Foreskin keratinocyte (primary cell): ENCODE measurements at places on chromosomes 5 and 9. TPM values are rescaled to one million over a fixed set of nuclear protein-coding genes. Genes with fewer than 3 reads are reported as not detected.

The ADRB2 gene
- 20.4 and 36.9 TPM in 2 replicates for total RNA-seq

The PAXX gene
- 48.4 and 52.7 TPM in 2 replicates for total RNA-seq

The ARSK gene
- 6.9 and 8.8 TPM in 2 replicates for total RNA-seq

The GLRA1 gene
- total RNA-seq, result not detected in 2 replicates

The MTMR12 gene
- total RNA-seq, result 17.1 and 19.3 TPM in 2 replicates

The CCNH gene
- total RNA-seq, result 46.2 and 55.6 TPM in 2 replicates

The HK3 gene
- total RNA-seq, result not detected in 2 replicates

The GMCL2 gene
- total RNA-seq, result not detected in 2 replicates

The PRELID1 gene
- total RNA-seq, result 281 and 287 TPM in 2 replicates

GRCh38 chr5:147567917-147568598 is 58.2 kb upstream of the DPYSL3 start:
- DNase-seq, result peak; percentile 93

DNA sequence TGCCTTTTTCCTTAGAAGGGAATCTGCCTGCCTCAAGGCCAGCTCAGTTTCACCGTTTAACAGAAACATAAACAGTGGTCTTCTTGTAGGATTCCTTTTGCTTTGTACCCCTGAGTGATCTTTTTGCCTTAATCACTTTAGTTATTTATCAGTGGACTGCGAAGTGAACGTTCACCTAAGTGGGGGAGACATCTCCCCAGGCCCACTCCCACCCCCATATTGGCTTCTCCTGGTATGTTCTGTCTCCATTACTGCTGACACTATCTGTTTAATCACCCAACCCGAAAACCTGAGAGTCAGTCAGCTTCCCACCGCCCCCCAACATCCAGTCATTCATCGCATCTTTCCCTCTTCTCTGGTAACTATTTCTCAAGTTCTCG is 1.4 kb downstream of the SKP2 start:
- no peak for DNase-seq

DNA sequence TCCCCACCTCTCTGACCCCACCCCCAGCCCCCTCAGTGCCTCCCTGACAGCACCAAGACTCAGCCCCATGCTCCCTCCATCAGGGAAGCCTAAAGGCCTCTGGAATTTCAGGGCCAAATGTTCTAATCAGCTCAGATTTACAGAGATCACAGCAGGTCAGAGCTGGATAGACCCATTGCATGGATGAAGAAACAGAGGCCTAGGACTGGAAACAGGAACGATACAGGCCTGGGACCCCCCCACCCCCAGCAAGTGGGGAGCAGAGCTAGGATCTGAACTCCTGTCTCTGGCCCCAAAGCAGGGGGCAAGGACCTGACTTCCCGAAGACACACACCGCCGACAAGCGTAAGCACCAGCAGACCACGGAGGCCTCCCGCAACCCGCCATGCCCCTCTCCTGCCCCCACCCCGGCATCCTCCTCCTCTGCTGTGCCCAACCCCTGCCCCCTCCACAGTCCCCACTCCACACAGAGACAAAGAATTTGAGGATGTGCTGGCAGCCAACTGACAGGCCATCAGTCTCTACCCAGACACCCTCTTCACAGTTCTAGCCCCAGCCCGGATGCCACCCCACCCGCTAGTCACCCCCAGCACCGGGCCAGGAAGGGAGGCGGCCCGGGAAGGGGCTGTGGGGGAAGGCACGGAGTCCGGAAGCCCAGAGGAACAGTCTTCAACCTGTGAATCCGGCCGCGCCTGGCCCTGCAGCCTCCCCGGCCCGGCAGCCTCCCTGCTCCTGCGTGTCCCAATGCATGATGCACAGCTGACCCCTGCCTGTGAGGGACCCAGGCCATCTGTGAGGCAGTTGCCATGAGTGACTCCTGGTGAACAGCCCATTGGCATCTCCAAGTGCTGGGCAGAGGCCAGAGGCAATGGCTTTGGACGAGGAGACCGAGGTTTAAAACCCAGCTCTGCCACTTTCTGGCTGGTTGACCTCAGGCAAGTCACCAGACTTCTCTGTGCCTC is 31.3 kb downstream of the NDUFA8 start:
- DNase-seq, result no peak

DNA sequence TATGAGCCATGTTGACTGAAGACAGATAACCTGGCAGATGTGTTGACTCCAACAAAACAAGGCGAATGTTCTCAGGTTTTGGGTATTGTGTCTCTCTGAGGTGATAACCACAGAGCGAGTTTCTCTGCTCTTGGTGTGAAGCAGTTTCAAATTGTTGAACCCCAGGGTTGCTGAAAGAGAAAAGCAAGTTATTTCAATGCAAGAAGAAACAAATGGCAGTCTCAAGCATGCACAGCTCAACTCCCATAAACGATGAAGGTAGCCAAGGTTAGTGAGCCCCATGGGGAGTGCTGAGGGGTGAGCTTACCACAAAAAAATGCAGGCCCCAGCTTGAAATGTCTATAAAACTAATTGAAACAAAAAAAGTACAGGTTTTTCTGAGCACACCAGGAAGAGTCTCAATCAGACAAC is 220.8 kb upstream of the DAPK1 start:
- DNase-seq, result peak; percentile 30

GRCh38 chr9:129569502-129570449 is 51.1 kb downstream of the C9orf50 start:
- DNase-seq, result no peak

DNA sequence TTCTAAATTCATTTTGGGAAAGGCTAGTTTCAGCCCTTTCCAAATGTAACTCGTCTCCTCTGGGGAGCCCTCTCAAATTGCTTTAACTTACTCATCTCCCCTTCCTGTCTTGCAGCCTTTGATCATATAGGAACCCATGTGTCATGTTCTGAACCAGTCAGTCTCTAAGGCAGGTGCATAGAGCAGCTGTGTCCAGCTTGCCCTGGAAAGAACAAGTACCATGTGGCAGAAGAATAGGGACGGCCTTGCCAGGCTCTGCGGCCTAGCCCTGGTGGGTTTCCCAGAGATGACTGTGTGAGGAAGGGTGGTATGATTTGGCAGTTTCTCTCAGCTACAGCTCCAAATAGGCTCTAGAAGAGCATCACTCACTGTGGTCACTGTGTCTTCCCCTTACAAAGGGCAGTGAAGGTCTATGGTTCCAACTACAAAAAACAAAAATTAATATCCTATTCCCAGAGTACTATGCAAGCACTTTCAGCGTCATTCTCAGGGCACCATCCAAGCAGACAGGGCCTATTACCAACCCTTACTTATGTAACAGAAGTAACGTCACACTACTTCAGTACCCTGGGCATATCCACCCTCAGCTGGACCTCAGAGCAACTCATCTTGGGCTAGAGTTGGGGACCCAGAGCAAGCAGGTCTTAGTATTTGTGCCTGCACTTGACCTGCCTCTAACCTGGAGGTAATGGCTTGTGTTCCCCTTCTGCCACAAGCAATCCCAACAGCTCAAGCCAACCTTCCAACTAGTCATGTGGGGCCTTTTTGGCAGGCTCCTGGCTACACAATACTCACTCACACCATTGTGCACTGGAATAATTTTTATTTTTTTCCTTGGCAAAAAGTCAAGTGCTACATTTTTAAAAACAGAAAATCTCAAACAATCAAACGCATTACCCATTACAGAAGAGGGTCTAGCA is 37.2 kb upstream of the UBAP2 start:
- DNase-seq, result no peak

GRCh38 chr5:139178589-139178917 is 19.6 kb downstream of the SIL1 start:
- DNase-seq, result no peak

DNA sequence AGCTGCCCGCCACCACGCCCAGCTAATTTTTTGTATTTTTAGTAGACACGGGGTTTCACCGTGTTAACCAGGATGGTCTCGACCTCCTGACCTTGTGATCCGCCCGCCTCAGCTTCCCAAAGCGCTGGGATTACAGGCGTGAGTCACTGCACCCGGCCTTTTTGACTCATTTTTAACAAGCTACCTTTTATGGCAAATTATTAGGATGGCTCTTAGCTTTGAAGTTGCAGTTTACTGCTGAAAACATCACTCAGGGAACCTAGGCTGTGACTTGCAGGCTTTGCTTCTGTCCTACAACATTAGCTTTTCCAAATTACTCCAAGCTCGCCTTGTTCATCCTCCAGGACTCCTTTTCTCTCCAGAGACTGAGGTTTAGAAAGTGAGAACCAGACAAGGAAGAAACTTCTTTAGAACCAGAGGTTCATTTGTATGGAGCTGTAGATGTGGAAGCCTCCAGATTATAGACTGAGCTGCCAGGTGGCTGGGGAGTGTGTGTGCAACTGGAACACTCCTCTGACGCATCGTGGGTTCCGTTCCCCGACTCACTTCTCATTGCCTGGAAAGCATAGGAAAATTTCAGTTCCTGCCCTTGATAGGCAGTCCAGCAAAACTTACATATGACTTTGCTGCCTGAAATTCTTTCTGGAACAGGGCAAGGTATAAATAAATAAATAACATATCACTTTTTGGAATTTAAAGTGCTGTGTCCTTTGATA is 23.8 kb upstream of the SPTAN1 start:
- peak; percentile 4 for DNase-seq

DNA sequence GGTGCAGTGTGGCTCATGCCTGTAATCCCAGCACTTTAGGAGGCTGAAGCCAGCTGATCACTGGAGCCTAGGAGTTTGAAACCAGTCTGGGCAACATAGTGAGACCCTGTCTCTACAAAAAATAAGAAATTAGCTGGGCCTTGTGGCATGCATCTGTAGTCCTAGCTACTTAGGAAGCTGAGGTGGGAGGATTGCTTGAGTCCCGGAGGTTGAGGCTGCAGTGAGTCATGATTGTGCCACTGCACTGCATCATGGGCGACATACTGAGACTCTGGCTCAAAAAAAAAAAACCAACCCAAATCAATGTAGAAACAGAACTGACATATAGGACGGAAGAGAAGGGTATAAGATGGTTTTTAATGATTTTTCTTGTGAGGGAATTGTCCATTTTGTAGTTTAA is 27.7 kb downstream of the G3BP1 start:
- DNase-seq, result no peak

- no peak for DNase-seq
Measured at GRCh38 chr5:125510651-125511050, 764.2 kb upstream of the ZNF608 start.

DNA sequence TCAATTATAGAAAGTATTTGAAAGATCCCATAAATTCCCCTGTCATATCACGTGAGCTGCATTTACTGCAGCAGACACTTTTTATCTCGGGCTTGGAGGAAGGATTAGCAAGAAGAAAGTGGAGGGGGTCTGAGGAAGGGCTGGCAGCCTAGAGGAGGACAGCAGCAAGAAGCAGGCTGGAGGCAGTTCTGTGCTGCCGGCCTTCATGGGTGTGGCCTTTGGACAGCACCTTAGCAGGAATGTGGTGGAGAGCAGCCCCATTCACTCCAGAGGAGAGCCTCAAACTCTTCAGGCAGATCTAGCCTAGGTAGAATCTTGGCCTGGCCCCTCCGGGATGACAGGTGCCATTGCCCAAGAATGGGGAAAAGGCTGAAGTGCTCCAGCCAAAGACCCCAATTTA is 89.8 kb upstream of the GABRP start:
- no peak for DNase-seq

GRCh38 chr5:180133551-180133950 is 62.0 kb upstream of the RNF130 start:
- no peak for DNase-seq

DNA sequence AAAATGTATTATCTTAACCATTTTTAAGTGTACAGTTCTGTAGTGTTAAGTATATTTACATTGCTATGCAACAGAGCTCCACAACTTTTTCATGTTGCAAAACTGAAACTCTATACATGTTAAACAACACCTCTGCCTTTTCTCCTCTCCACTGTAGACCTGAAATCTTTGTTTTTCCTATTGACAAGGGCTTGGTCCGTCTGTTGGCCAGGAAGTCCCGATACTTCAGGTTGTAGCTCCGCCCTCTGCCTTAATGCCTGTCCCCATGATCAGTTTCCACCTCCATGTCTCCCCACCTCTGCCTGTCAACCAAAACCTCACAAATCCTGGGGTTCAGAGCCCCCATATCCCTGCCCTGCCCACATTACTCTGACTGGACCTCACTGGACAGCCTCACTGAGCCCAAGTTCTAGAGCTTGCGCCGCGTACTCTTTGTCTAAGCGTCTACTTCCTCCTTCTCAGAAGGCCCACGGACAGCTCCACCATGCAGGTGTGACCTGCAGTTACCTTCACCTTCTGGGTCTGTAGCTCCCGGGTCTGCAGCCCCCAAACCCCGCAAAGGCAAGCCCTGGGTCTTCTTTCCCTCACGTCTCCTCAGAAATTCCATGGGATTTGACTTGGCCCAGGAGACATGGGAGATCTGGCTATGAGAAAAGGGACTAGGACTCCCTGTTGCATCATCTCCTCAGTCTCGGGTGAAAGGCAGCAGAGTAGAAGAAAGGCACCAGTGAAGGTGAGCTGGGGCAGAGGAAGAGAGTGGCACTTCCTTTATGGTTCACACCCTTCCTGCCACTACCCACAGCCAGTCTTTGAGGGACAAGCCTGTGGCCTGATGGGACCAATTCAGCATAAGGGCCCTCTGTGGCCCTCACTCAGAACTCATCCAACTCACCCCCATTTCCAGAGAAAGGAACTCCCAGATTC is 8.0 kb downstream of the GLIPR2 start:
- DNase-seq, result no peak

DNA sequence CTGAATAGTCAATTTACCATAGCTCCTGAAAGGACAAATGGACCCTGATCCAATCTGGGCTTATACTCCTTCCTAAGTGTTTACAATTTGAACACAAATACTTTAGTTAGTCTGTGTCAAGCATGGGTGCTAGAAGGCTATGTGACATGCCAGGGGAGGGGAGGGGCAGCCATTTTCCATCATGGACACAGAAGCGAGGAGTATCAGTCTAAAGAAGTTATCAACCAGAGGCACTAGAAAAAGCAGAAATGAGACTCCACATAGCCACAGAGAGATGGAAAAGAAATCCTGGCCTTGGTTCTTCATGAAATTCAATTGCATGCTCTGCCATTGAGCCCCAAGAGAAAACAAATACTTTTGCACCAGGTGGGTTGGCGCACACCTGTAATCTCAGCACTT is 61.8 kb downstream of the NR6A1 start:
- DNase-seq, result no peak

DNA sequence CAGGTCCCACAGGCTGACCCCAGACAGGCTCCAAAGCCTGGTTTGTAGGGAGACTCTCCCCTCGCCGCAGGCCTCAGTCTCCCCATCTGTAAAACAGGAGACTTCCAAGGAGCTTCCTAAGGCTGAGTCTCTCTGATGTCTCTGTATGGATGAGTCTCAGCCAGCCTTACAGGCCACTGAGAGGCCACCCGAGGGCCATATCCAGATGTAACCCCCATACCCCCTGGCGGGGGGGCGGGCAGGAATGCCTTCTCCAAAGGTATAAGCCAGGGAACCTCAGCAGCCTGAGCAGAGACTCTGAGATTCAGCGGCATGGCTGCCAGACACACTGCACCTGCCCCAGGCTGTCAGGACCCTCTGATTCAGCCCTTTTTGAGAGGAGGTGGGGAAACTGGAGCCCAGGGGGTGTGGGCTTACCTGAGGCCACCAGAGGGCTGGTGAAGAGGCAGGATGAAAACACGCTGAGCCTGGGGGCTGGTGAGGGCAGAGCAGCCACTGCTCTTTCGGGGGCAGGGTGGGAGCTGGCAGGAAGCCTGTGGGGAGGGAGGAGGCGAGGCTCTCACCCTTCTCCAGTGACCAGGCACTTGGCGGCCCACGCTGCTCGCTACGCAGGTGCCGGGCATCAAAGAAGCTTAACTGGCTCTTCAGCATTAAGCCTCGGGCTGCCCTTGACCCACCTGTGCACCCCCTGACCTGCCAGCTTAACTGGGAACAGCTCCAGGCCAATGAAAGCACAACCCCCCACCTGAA is 5.5 kb upstream of the SUSD3 start:
- no peak for DNase-seq
